ENCODE measurements at places on chromosomes 13 and 19. TPM values are rescaled to one million over a fixed set of nuclear protein-coding genes. Genes with fewer than 3 reads are reported as not detected.

The RNF113B gene
- 0.04 TPM for polyA plus RNA-seq

The SMAD9 gene
- polyA plus RNA-seq, result 13.9 TPM

The CYSLTR2 gene
- polyA plus RNA-seq, result 3.5 TPM

The RDH8 gene
- not detected for polyA plus RNA-seq

The FFAR3 gene
- 0.79 TPM for polyA plus RNA-seq

The GPATCH1 gene
- 11.9 TPM for polyA plus RNA-seq

- peak; percentile 90 for DNase-seq
These were observed 8.6 kb downstream of the SLC46A3 start for GRCh38 chr13:28710161-28710560.

DNA sequence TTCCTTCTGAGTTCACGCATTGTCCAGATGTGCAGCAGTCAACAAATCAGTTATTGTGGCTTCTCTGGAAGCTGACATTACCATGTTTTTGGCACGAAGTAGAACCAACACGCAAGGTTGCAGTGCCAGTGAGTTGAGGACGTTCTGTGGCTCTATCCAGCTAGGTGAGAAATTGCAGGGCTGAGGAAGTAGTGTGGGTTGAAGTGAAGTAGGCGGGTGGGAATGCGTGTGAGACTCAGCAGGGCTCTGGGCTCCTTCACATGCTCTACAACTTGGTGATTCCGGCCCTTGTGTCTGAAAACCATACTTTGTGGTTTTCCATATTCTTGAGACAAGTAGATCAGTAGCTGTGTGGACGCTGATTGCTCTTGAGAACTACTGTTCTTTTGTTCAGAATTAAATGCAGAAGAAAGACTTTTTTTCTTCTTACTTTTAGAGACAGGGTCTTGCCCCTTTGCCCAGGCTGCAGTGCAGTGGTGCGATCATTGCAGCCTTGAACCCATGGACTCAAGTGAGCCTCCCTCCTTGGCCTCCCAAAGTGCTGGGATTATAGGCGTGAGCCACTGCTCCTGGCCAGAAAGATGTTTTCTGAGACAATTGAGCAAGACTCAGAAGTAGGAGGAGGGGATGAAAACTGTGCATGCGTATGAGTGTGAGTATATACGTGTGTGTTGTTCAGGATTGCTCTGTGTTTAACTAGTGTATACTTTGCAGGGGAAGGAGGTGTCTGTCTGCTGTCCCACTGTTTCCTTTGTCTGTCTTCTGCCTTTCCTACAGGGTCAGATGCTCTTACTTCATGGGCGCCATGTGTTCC is 46.2 kb downstream of the GATAD2A start:
- DNase-seq, result no peak

- DNase-seq, result no peak
These were observed 11.5 kb downstream of the CFD start for GRCh38 chr19:870963-871401.

DNA sequence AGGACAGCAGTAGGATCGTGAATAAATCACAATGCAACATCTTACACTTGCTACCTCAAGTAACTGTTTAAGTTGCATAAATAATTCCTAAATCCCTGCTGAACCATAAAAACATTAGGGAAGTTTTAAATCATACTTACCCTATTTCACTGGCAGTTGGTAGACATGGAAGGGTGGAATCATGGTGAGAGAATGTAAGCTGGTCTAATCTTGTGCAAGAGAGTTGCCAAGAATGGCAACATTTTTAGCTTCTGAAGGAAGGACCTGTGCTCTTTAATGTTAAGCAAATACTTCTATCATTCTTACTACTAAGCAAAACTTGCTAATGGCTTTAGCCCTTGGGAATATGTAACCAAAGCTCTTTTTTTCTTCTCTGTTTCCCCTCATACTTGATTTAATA is 46.8 kb downstream of the MTUS2 start:
- no peak for DNase-seq

DNA sequence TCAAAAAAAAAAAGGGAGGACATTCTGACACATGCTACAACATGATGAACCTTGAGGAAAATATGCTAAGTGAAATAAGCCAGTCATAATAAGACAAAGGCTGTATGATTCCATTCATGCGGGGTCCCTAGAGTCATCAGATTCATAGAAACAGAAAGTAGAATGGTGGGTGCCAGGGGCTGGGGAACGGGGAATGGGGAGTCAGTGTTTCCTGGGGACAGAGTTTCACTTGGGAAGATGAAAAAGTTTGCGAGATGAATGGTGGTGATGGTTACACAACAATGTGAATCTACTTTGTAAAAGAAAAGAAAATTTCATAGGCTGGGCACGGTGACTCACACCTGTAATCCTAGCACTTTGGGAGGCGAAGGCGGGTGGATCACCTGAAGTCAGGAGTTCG is 6.1 kb upstream of the CLEC4G start:
- no peak for DNase-seq

- no peak for DNase-seq
These were observed 222.8 kb upstream of the OBI1 start for GRCh38 chr13:78881751-78882150.

DNA sequence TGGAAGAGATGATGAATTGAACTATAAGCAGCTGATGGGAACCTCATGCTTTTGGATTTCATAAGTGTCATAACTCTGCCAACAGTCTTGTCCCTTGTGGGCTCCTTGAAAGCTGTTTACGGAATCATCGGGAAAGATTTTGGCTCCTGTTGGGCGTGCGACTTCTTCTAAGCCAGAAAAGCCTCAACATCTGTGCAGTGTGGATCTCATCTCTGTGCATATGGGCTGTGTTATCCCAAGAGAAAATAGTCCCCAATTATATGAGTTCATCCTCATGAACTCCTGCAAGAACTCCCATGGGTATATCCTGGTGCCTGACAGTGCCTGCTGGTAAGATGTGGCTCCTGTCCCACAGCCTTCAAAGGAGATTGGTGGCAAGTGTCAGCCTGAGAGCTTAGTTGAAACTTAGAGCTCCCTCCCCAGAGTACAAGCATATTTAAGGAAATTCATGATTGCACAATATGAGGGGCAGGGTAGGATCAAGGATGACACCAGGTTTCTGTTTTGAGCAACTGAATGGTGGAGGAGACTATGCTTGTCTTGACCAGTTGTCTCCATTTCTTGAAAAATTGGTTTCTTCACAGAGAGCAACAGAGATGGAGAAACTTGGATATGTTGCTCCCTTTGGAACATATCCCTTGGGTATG is 243.5 kb downstream of the ITGBL1 start:
- no peak for DNase-seq

- DNase-seq, result no peak
These were observed 43.2 kb upstream of the SHKBP1 start for GRCh38 chr19:40533508-40533907.

DNA sequence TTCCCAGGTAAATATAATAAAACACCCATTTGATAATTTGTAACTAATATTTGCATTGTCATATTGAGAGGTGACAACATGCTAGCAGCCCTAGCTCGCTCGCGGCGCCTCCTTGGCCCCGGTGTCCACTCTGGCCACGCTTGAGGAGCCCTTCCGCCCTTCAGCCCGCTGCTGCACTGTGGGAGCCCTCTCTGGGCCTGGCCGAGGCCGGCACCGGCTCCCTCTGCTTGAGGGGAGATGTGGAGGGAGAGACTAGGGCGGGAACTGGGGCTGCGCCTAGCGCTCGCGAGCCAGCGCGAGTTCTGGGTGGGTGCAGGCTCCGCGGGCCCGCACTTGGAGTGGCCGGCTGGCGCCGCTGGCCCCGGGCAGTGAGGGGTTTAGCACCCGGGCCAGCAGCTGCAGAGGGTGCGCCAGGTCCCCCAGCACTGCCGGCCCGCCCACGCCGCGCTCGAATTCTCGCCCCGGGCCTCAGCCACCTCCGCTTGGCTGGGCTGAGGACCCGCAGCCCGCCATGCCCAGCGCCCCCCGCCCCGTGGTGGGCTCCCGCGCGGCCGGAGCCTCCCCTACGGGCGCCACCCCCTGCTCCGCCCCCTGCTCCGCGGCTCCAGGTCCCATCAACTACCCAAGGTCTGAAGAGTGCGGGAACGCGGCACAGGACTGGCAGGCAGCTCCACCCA is 594.4 kb downstream of the SLITRK6 start:
- DNase-seq, result no peak

DNA sequence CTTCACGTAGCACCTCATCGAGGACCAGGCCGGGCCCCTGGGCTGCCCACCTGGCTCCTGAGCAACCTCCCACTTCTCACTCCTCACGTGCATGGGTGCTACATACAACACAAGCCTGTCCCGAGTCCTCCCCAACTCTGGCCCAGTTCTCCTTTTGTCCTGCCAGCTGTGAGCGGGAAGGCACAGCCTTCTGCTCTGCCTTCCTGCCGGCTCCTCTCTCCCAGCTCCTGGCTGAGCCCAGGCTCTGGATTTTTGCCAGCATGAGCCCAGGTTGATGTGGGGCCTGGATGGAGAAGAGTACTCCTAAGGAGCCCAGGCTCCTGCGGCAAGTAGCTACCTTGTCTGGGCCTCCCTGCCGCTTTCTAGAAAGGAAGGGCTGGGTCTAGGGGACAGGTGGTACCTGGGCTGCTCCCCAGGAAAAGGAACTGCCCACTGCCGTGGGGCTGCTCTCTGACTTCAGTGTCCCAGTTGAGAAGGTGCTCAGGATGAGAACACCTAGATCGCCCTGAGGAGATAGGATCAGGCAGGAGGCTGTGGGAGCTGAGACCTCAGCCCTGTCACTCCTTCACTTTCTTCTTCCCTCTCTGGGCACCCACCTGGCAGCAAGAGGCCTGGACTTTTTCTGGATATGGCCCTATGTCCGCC is 23.6 kb downstream of the LYL1 start:
- no peak for DNase-seq

DNA sequence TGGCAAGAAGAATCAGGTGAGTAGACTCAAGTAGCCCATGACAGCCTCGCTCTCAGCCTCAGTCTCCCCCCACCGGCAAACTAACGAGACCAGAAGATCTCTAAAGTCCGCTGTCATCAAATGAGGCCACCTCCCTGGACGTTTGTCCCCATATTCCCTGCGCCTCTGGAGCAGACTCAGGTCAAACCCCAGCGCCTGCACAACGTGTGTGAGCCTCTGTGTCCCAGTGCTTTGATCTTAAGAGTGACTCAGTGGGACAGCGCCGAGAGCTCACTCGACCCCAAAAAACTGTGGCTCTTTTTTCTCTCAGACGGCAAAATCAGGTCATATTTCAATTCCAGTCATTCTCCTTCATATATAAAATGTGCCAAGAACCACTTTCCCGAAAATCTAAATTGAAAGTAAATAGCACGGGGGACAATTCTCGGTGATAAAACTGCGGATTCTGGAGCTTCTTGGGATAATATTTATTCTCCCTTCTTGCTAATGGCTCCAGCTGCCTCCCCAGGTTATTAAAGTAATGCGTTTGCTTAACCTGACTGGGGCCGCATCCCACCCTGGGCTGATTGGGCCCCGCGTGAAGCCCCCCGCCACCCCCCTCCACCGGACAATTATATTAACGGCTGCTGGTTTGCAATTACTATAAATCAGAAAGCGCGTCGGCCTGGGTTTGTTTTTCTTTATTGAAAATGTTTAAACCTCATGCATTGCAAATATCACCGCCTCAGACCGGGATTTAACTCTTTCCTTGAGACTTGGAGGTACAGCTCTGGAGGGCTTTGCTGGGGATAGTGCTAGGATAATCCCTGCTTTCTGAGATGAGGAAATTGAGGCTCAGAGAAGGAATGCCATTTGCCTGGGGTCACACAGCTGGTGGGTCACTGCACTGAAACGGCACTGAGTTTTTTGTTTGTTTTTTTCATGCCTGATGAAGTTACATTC is 37.5 kb upstream of the ZNRF4 start:
- no peak for DNase-seq

GRCh38 chr19:57267291-57267690 is 13.0 kb upstream of the ZNF460 start:
- DNase-seq, result no peak

DNA sequence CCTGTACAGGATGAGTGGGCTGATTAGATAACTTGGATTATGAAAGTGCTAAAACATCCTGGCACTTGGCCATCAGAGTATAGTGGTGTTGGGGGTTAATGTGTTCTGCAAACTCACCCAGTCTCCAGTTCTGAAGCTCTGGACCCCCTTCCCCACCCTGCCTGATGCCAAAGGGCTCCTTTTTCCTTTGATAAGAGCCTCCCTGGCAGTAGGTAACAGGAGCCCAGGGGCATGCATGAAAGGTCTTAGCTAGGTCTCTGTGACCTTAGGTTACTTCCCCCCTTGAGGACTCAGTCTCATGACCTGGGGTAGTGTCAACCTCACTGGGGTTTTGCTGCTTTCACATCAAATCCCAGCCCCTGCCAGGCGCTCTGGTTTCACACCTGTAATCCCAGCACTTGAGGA is 2.5 kb downstream of the RPS28 start:
- no peak for DNase-seq

DNA sequence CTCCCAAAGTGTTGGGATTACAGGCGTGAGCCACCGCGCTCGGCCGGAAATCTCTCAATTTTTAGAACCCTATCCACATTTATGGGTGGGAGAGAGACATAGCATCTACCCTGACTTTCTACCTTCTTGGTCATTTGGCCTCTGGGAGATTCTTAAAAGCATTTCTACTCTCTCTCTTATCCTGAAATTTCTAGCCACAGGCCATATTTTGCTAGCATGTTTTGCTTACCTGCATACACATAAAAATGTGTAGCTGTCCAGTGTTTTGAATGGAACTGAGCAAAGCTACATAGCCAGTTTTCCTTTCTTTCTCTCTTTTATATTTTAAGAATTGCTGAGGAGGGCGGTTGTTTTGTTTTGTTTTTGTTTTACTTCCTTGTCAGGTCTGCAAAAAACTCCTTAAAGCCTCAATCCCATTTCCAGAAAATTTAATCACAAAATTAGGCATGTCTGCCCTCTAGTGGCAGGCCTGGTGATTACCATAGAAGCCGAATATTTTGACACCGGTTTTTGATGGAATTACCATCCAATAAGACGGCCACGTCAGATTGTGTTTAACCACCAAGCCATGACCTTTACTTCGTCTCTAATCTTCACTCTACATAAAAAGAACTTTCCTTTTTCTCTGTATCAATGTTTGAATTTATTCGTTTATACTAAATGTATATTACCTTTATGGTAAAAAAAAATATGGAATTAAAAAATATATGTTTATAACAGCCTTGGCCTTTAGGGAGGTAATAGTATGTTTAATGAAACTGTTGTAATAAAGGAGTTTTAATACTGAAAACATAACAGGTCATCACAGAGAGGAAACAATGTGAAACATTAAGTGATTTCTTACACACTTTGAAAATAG is 34.4 kb upstream of the OXGR1 start:
- peak; percentile 50 for DNase-seq

Measured in large intestine (tissue), 12 donors.